Natural killer cell treated with Interleukin-12 subunit alpha and Interleukin-12 subunit beta and Interleukin-15 and Interleukin-18, amount 100 ng/mL, for 72 hours (primary cell): ENCODE measurements at places on chromosomes 1 and 21.
A peak's percentile ranks its signal among the peaks of the same experiment; 100 is the strongest.

DNA sequence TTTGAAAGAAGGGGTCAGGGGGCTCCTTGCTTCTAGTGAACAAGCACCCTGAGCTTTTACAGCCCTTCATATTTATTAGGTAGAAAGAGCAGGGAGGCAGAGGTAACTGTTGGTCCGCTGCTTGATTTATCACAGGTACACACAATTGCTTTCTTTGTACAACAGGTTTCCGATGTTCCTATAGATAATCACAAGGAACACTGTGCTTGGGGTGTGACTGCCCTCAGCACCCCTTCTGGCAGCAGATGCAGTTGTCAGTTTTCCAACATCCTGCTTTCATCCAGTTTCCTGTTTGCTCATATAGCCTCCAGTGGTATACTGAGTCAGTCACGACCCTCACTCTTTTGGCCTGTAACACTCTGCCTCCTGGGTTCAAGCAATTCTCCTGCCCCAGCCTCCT is 40.6 kb downstream of the SCP2 start:
- no peak for DNase-seq

DNA sequence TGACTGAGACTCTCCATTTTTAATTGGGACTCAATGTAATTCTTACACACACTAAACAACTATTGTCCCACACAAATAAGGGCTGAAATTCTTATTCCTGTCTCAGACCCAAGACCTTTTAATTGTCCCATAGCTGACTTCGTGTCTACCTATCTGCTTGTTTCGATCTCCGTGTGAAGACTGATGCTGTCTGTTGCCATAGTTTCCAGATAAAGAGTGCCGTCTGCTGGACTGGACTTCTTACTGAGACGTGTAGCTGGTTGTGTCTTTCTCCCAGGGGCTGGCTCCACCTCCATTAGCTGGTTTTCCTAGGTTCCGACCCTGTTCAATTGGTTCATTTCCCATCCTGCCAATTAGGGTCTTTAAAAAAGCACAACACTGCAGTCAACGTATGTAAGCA is 235.3 kb upstream of the PLXNA2 start:
- DNase-seq: no peak

GRCh38 chr1:248890549-248891498 is 15.2 kb upstream of the PGBD2 start:
- no peak for DNase-seq

DNA sequence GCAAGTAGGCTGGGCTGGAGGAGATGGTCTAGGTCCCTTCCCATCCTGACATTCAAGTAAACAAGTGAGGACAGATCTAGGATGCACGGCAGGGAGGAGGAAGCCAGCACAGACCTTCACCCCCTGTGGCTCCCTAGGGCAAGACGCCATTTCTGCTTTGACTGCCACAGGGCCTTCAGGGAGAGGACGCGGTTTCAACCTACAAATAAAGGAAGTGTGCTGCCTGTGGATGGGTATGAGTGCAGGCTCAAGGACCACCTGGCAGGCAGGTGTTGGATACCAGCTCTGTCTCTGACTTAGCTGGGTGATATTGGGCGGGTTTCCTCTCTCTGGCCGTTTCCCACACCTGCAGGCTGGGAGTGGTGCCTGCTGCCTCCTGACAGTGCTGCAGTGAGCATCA is 16.2 kb downstream of the SLC2A1 start:
- no peak for DNase-seq

DNA sequence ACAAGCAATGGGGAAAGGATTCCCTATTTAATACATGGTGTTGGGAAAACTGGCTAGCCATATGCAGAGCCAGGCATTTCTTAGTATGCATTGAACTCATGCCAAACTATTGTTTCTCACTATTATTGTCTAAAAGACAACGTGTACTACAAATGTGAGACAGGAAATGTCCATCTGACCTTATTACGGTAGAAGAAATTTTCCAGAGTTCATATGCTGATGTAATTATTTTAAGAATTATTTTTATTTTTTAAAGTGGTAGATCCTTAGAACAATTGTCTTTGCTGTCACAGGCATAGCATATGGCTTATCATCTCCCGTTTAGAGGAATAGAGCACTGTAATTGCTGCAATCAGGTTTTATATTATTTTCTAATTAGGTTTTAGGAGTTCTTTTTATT is 75.2 kb upstream of the S1PR1 start:
- DNase-seq: no peak

DNA sequence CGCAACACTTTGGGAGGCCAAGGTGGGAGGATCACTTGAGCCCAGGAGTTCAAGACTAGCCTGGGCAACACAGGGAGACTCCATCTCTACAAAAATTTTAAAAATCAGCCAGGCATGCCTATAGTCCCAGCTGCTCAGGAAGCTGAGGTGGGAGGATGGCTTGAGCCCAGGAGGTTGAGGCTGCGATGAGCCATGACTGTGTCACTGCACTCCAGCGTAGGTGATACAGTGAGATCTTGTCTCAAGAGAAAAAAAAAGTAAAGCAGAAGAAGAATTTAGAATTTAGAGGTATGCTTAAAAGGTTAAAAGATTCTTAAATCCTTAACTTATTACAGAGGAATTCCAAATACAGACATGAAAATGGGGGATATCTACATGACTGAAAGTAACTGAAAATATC is 79.5 kb downstream of the SMYD3 start:
- no peak for DNase-seq

- DNase-seq: no peak
These were observed 24.0 kb upstream of the CPT2 start for GRCh38 chr1:53172426-53173128.

- DNase-seq: no peak
These were observed 4.1 kb downstream of the KRTAP13-4 start for GRCh38 chr21:30434033-30434631.

GRCh38 chr1:228141226-228142044 is 1.4 kb downstream of the GUK1 start:
- DNase-seq: peak; percentile 69

DNA sequence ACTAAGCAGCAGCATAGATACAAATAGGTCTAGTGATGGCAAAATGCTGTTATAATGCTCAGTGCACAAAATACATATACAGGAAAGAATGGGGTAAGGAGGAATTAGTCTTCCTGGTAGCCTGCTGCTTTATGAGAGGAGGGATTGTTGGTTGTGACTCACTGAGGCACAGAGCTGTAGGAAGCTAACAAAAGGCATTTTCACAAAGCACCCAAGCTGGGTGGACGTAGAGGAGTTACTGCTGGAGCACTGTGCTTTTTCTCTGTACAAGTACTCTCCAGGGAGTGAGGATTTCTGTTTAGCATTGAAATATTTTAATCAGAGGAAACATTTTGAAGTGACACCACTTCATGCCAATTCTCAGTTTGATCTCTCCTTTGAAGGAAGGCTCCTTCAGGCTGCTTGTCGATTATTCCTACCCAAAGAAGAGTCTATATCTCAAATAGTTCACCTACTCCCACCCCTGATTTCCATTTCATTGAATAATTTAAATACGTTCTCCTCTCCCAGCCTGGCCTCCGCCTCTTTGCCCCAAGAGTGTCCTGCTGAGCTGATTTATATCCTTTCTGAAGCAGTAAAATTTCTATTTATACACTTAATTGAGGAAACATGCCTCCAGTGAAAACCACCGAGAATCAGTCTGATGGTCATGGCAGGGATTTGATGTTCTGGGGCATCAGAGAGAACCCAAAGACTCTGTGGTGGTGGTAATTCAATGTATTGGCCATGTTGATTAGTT is 271.9 kb downstream of the HHAT start:
- DNase-seq: no peak

DNA sequence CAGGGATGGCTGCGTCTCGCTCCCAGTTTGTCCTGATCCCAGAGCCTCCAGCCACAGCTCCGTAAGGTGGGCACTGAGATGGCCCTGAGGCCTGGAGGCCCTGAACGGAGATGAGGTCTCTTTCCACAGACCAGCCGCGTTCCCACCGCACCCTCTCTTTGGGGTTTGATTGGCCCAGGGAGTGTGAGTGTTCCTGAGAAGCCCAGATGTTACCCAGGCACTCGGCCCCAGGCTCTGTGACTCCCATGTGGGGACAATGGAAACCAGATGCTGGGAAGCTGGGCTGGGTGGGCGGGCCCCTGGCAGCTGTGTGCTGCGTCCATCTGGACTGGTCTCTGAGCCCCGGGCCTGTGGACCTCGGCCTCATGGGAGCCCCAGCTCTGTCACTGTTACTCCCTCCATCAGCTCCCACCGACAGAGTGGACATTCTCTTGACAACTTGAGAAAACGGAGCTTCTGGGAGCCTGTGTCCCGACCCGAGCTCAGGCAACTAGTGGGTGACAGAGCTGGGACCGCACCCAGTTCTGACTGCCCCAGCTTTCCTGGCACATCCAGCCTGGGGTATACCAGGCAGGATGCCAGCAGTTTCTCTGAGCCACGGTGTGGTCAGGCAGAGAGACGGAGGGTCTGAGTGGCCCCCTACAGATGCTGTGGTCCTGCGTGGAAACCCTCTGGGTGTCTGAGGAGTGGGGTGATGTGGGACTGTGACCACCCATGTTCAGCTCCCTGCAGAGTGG is 9.8 kb upstream of the COL6A1 start:
- DNase-seq: no peak

DNA sequence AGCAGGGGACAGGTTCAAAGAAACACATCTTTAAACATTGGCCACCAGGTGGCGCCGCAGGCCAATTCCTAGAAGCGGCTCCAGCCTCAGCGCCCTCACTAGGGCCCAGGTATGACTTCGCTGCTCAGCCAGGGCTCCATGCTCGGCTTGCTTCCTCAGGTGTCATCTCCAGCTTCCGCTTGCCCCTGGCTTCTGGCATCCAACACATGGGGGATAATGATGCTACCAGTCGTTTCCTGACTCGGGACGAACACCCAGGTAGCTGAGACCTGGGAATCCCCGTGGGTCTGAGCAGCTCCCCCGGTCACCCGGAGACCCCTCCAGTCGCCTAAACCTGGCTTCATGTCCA is 8.5 kb upstream of the MEX3A start:
- peak; percentile 85 for DNase-seq

- DNase-seq: no peak
These were observed 531.1 kb upstream of the ADAMTS5 start for GRCh38 chr21:27498025-27498424.

GRCh38 chr21:27841084-27841672 is 874.3 kb upstream of the ADAMTS5 start:
- no peak for DNase-seq

DNA sequence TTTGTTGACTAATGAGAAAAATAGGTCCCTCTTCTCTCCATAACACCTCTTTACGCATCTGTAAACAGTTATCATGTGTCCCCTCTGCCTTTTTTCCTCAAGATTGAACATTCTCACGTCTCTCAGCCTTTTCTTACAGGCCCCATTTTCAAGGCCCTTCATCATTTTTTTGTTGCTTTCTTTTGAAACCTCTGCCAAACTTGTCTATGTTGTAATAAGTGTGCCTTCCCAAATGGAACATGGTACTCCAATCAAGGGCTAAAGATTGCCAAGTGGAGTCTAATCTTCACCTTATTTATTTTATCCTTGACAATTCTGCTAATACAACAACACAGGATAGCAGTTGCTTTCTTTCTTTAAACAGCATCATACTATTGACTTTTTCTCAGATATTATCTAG is 280.3 kb downstream of the USH2A start:
- no peak for DNase-seq

DNA sequence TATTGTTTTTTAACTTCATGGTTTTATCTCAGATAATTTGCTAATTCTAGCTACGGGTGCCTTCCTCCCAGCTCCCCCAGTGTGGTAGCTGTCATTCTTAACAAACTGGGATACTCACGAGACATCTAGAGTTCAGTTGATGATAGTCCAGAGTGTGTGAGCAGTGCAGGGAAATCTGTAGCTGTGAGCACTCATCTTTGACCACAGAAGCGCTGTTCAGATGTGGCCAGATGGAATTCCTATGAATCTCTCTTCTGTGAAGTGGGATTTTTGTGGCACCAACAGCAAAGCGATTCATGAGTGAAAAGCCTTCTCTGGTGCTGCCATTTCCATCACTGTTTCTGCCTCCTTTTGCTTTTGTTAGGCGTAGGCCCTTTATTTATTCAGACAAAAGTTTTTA is 125.1 kb downstream of the NFIA start:
- no peak for DNase-seq

GRCh38 chr1:11533790-11534787 is 55.1 kb downstream of the DISP3 start:
- DNase-seq: no peak

GRCh38 chr1:26788836-26789611 is 1.3 kb downstream of the PIGV start:
- DNase-seq: peak; percentile 92

- DNase-seq: no peak
These were observed 23.6 kb downstream of the PTPRU start for GRCh38 chr1:29259802-29260441.

DNA sequence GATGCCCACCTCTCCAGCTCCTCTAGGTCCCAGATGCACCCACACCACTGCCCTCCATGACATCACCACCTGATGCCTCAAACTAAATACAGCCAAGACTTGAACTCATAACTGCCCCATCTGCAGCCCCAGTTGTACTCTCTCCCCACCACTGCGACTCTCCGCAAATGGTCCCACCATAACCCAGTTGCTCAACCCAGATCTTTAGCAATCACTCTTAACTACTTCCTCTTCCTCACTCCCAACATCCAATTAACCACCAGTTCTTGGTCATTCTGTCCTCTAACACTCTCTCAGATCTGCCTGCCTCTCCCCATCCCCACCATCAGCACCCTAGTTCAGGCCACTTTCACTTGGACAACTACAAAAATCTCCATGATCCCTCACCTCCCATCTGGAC is 36.8 kb upstream of the PLA2G2C start:
- DNase-seq: no peak

DNA sequence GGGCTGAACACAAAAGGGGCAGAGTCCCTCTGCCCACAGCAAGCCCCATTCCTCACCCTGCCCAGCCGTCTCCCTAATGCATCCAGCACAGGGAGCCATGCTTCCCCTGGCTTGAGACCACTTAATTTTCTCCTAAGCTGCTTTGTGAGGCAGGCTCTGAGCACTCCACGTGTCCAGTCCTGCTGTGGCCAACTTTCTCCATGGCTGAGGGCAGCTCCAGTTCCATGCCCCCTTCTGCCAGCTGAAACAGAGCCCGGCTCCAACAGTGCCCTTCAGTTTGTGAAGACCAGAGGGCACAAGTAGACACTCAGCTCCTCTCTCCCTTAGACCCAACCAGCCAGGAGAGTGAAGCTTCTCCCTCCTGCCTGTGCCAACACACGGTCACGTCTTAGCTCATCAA is 33.8 kb downstream of the PLEKHA6 start:
- no peak for DNase-seq
